ENCODE measurements at places on chromosomes 13 and 19. TPM values are rescaled to one million over a fixed set of nuclear protein-coding genes. Genes with fewer than 3 reads are reported as not detected.

The ELSPBP1 gene
- not detected for polyA plus RNA-seq

DNA sequence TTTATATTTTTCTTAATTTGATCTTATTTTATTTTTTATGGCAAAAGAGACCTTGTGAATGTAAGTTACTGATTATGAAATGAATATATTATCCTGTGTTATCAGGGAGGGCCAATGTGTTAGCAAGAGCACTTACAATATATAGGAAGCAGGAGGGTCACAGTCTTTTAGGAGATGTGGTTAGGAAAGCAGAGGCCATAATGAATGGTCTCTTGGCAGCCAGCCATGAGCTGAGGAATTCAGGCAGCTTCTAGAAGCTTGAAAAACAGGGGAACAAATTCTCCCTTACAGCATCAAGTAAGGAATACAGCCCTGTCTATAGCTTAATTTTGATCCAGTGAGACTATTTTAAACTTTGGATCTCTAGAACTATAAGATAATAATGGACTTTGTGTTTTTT, 2374.6 kb downstream of the PCDH9 start:
- no peaks in the 10 kb centered on the region for H3K36me3 ChIP-seq
- no peak overlapping the region for H3K27ac ChIP-seq
- H3K4me1 ChIP-seq = no peaks in the 10 kb centered on the region

- no peak for DNase-seq
- H3K4me3 ChIP-seq = no peak overlapping the region
- H3K36me3 ChIP-seq = no peaks in the 10 kb centered on the region
- H3K4me1 ChIP-seq = no peaks in the 10 kb centered on the region
- H3K27ac ChIP-seq = no peak overlapping the region
Observed at GRCh38 chr13:94256721-94257120, 222.8 kb downstream of the DCT start.

DNA sequence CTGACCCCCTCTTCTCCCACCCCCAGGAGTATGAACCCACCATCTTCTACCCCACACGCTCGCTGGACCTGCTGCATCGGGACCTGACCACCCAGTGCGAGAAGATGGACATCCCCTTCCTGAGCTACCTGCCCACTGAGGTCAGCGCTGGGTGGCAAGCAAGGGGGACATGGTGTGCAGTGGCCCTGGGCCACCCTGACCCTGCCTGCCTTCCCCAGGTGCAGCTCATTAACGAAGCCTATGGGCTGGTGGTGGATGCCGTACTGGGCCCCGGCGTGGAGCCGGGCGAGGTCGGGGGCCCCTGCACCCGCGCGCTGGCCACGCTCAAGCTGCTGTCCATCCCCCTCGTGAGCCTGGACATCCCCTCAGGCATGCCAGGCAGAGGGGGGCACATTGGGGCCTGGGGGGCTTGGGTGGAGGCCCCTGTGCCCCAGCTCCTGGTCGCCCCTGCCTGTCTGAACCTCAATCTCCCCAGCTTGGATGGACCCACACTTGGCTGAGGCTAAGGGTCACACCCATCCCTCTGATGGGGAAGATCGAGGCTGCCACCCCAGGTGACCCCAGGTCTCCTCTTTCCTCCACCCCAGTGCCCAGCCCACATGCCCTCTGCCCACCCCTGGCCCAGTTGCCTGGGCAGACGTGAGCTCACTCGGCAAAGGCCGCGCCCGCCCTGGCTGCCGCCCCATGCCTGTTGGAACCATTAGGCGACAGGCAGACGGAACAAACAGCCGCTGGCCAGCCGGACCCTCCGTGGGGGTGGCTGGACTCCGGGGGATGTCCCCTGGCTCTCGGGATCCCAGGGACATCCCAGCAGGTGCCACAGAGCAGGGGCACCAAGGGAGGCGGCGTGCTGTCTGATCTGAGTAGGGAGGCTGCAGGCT, 2.5 kb upstream of the CILP2 start:
- H3K27ac ChIP-seq = no peak overlapping the region
- H3K36me3 ChIP-seq = no peaks in the 10 kb centered on the region
- no peaks in the 10 kb centered on the region for H3K27me3 ChIP-seq
- H3K4me1 ChIP-seq = no peaks in the 10 kb centered on the region
- no peak for DNase-seq
- no peak overlapping the region for H3K4me3 ChIP-seq

All from liver (tissue), 10 donors.